ENCODE measurements at places on chromosomes 2 and 18.

GRCh38 chr2:227914362-227914761 is 42.9 kb downstream of the DAW1 start:
- no peak for DNase-seq

DNA sequence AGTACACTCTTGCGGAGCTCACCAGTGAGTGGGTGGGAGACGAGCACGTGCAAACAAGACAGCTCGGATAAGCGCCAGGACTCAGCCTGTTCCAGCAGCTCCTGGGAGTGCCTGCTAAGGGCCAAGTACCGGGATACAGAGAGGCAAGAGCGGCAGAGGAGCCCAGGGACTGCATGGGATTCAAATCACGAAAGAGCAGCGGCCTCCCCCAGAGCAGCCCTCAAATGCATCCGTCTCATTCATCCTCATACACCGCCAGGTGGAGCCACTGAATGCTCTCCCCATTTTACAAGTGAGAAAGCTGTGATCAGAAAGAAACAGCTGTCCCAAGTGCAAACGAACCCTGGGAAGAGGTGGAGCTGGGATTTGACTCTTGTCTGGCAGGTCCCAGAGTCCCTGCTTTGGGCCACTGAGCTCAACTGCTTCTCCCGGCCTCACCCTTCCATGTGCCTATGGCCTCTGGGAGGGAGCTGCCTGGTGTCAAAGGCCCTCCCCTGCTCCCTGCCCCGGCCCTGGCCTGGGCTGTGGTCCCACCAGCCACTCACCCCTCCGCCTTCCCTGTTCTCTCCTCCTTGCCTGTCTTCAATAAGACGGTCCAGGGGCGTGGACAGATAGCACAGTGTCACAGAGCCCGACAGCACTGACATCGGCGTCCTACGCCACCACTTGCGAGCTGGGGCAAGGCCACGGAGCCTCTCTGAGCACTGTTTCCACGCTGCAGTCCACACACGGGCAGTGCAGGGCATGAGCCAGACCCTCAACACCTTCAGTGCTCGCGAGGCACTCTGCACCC is 72.8 kb upstream of the TAF1B start:
- DNase-seq: no peak

GRCh38 chr18:62182220-62182619 is 4.6 kb downstream of the PIGN start:
- no peak for DNase-seq

DNA sequence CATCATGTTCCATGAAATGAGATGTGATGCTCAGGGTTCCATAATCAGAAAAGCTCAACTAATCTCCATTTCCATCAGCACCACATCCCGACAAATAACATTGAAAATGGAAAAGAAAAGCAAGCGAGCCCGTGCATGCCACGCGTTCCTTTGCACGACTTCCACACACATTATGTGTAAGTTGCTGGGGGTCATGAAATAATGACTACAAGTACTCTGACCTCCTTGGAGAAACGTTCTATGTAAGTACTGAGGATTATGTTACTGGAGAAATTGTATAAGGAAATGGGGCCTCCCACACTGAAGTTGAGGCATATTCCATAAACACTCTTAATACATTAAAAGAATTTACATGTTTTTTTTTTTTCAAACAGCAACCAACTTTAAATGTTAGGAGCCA is 38.3 kb downstream of the CCBE1 start:
- DNase-seq: no peak

DNA sequence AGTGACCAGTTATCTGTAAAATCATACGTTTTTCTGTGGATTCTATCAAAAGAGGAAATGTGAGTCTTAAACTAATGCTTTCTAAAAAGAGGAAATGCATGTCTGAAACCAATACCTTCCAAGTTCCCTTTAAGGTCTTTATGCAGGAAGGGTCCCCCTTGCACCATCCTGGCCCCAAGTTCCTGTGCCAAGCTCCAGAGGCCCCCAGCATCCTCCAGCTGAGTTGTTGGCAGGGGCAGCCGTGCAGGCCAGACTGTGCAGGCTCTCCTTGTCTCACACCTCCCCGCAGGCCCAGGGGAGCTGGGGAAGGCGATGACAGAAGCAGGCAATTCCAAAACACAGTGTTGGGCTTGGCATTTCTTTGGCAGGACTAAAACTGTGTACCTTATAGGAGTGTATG is 39.2 kb downstream of the DPYSL5 start:
- DNase-seq: no peak

- DNase-seq: no peak
Measured at GRCh38 chr2:230335461-230335863, 8.5 kb downstream of the SP140L start.

DNA sequence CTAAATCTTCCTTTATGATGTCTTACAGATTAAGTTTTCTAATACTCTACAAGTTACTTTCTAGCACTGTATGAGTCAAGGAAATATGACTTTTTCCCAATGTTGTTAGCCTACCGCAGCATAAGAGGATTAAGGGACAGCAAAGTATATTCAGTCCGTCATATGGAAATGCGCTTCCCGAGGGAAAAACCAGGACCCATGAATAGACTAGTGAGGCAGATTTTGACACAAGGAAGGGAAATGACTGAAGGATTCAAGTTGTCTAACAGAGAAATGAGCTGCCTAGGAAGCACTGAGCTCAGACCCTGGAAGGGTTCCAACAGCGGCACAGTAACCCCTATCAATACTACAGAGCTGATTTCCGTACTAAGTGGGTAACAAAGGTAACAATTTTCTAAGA is 12.0 kb downstream of the SEPTIN10 start:
- DNase-seq: no peak
